ENCODE measurements at places on chromosomes 3 and 15.

- no peaks in the 10 kb centered on the region for H3K27me3 ChIP-seq
- H3K36me3 ChIP-seq = no peaks in the 10 kb centered on the region
- DNase-seq = no peak
- H3K27ac ChIP-seq = no peak overlapping the region
Observed at GRCh38 chr15:43541785-43542184, 24.4 kb downstream of the MAP1A start.

DNA sequence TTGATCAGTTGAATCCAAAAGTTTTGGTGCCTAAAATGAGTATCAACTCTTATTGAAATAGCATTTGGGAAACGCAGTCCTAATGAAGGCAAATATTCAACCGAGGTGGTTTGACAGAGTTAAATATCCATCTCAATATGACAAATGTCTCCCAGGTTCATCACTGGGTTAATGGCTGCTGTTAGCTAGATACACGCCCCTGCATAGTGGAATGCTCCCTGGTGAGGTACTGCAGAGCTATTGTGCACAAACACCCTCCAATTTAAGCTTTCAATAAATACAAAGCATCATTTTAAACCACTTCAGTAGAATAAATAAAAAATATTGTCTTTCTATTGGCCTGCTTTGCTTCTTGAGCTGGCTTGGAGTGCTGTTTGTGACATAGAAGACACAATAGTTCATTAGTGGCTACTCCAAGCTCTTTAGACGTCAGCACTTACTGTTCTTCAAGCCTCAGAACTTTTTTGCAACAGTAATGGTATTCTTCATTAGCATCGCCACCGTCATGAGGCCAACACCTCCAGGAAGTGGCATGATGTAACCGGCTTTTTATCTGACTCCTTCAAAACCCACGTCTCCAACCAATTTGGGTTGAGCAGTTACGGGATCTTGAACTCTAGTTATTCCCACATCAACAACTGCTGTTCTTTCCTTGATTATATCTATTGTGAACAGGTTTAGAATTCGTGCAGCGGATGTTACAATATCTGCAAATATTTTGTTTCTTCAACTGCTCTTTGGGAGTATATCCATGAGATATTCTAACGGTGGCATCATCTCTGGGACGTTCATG lies 1159.6 kb upstream of the EPHA6 start:
- no peaks in the 10 kb centered on the region for H3K36me3 ChIP-seq
- H3K27ac ChIP-seq = no peak overlapping the region
- no peak for DNase-seq
- H3K27me3 ChIP-seq = no peaks in the 10 kb centered on the region
- H3K4me1 ChIP-seq = no peaks in the 10 kb centered on the region

GRCh38 chr3:37590328-37591079 lies 271.2 kb upstream of the CTDSPL start:
- DNase-seq = no peak
- no peak overlapping the region for H3K27ac ChIP-seq
- H3K27me3 ChIP-seq = no peaks in the 10 kb centered on the region
- no peaks in the 10 kb centered on the region for H3K36me3 ChIP-seq
- no peaks in the 10 kb centered on the region for H3K4me1 ChIP-seq
- no peak overlapping the region for H3K4me3 ChIP-seq

DNA sequence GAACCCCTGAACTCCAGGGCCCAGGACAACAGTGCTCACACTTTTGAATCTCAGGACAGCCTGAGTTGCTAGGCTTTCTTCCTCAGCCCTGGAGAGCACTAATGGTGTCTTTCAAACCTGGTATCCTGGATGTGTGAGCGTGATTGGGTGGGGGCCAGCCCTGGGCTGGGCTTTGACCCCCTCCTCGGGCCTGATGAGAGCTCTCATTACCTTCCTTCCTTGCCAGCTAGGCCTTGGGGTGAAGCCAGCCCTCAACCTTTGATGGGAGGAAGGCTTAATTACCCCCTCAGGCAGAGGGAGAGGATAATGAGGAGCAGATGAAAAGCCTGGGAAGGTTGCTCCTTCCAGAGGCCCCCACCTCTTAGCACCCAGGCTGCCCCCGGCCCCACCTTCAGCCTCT lies 31.1 kb upstream of the INSYN1 start:
- no peak for DNase-seq
- H3K27me3 ChIP-seq = no peaks in the 10 kb centered on the region
- H3K4me3 ChIP-seq = no peak overlapping the region
- H3K4me1 ChIP-seq = no peaks in the 10 kb centered on the region
